ENCODE measurements at places on chromosomes 4 and X.

GRCh38 chr4:111074523-111075114 is 451.7 kb upstream of the PITX2 start:
- DNase-seq: no peak

DNA sequence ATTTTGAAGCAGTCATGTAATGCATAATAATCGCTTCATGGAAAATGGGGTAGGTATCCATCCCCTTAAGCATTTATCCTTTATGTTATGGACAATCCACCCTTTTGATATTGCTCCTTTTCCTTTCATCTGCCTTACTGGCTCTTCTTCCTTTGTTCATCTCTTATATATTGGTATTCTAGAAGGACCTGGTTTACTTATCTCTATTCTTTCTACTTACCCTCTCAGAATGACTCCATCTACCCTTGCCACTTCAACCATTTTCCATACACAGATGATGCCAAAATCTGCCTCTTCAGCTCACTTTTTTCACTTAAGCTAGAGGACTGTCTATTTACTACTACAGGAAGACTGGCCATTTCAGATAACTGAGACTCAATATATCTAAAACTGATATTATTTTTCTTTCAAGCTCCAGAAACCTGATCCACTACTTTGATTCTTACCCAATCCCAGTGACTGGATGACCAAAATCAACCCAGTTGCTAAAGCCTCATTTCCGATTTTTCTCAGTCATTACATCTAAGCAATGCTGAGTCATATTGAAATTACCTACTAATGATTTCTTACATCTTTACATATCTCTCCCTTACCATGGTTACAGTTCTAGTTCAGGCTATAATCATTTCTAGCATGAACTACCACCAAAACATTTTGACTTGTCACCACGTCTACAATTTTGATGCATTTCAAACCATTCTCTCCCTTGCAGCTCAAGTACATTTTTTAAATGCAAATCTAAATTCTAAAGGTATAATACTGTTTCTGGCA is 93.7 kb downstream of the FAAH2 start:
- no peak for DNase-seq

DNA sequence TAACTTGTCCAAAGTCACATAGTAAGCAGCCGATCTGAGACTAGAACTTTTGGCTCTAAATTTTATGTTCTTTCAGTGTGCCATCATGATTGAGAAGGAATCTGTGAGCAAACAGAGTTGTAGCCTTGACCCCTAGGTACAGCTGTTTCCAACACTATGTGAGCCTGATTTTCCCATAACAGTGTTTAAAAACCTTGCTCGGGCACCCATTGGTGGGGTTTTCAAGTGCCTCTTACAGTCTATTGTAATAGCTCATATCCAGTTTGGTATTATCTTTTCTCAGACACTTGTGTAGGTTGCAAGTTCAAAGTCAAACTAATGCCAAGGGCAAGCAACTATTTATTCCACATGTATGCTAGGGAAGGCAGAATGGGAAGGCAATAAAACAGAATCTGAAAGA is 467.9 kb downstream of the INPP4B start:
- DNase-seq: no peak

GRCh38 chrX:41720125-41720779 is 3.7 kb upstream of the GPR82 start:
- DNase-seq: no peak

GRCh38 chrX:110003167-110004156 is 548 bp downstream of the TMEM164 start:
- no peak for DNase-seq

- no peak for DNase-seq
These were observed 30.0 kb upstream of the TMEM47 start for GRCh38 chrX:34687095-34687494.

DNA sequence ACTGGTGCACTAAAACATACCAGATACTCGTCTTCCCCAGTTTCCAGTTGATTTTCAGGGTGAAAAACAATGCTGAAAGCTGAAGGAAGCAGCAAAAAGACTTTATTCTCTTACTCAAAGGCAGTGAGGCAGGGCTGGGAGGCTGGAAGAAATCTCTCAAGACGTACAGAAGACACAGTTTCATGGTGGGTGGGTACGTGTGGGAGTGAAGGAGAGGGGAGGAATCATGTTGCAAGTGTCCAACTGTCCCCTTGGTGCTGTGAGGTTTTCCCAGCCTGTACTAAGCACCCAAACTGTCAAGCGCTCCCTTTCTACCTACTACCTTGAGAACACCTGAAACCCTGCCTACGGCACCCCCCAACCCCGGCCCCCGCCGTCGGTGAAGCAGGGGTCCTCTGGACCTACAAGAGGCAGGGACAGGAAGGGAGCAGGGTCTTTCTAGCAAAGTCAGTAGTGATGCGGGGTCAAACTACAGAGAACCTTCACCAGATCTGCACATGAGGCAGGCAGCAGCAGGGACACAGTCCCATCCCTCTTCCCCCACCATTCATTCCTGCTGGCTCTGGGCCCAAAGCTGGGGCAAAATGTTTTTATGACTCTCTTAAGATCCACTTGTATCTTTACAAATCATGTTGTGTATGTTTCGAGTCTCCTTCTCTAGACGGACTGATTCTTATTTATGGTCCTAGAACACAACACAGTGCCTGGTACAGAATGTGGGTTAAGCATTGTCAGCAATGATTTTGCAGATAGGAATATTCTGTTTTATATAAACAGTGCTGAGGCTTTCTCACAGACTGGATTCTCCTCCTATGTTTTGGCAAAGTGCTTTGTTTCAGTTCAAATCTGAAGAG is 2.4 kb upstream of the SETD7 start:
- no peak for DNase-seq

DNA sequence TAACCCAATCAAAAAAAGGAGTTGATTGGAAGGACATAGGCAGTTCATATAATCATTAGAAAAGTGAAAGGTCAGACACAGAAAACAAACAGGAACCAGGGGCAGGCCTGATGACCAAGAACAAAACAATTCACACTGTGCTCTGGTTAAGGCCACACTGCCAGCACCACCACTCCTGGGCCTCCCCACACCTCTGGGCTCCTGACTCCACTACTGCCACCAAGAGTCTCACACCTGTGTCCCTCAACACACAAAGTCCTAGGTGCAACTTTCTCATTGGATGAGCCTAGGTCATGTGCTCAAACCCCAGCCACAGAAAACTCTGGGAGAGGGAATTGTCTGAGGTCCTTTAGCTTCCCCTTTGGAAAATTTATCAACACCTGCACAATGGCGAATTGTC is 11.1 kb upstream of the FAM9C start:
- no peak for DNase-seq
